ENCODE measurements at places on chromosomes 12 and 14. TPM values are rescaled to one million over a fixed set of nuclear protein-coding genes. Genes with fewer than 3 reads are reported as not detected.

RIMBP2 gene
- 2.6 TPM for total RNA-seq

OR4E2 gene
- not detected for total RNA-seq

SLC25A29 gene
- total RNA-seq, result 30.8 TPM

COX8C gene
- not detected for total RNA-seq

GPRC5A gene
- total RNA-seq, result 1.0 TPM

KRT77 gene
- not detected for total RNA-seq

SLC6A12 gene
- not detected for total RNA-seq

ABCD2 gene
- total RNA-seq, result 1.0 TPM

RDH5 gene
- 19.8 TPM for total RNA-seq

SLC7A7 gene
- 15.1 TPM for total RNA-seq

SMIM10L1 gene
- 4.7 TPM for total RNA-seq

POLE2 gene
- total RNA-seq, result 15.1 TPM

CCDC197 gene
- total RNA-seq, result not detected

KRT86 gene
- 0.52 TPM for total RNA-seq

IFNG gene
- total RNA-seq, result not detected

C12orf75 gene
- 3.1 TPM for total RNA-seq

ALKBH2 gene
- total RNA-seq, result 20.4 TPM

ABCC9 gene
- total RNA-seq, result 111 TPM

HOXC12 gene
- total RNA-seq, result not detected

GLT8D2 gene
- 36.5 TPM for total RNA-seq

IAPP gene
- total RNA-seq, result not detected

TNFAIP2 gene
- 21.9 TPM for total RNA-seq

PPFIA2 gene
- 1.0 TPM for total RNA-seq

VASH1 gene
- 24.0 TPM for total RNA-seq

CSAD gene
- total RNA-seq, result 16.7 TPM

MYO1H gene
- not detected for total RNA-seq

BBOF1 gene
- total RNA-seq, result 2.1 TPM

CEP290 gene
- 12.0 TPM for total RNA-seq

KRT6A gene
- total RNA-seq, result 1.6 TPM

FITM1 gene
- 172 TPM for total RNA-seq

TMEM132C gene
- total RNA-seq, result 3.7 TPM

BDKRB1 gene
- total RNA-seq, result not detected

RNFT2 gene
- total RNA-seq, result 1.0 TPM

FSCB gene
- total RNA-seq, result not detected

ZDHHC22 gene
- 0.52 TPM for total RNA-seq

TROAP gene
- 3.1 TPM for total RNA-seq

NAP1L1 gene
- total RNA-seq, result 130 TPM

FGD6 gene
- 5.7 TPM for total RNA-seq

PLEKHD1 gene
- total RNA-seq, result under 0.01 TPM

TPPP2 gene
- total RNA-seq, result not detected

TRIM9 gene
- total RNA-seq, result 1.0 TPM

TAS2R46 gene
- total RNA-seq, result 3.1 TPM

EML1 gene
- 37.6 TPM for total RNA-seq

RNF212B gene
- not detected for total RNA-seq

TCL1B gene
- total RNA-seq, result 1.0 TPM

TAS2R9 gene
- total RNA-seq, result 0.52 TPM

ART4 gene
- not detected for total RNA-seq

SCN8A gene
- total RNA-seq, result 0.52 TPM

WIF1 gene
- 1.0 TPM for total RNA-seq

CAPZA3 gene
- not detected for total RNA-seq

Measured in skeletal muscle tissue (tissue), 5 donors.